AG04449 (cell line): ENCODE measurements at places on chromosomes 3 and 15.

DNA sequence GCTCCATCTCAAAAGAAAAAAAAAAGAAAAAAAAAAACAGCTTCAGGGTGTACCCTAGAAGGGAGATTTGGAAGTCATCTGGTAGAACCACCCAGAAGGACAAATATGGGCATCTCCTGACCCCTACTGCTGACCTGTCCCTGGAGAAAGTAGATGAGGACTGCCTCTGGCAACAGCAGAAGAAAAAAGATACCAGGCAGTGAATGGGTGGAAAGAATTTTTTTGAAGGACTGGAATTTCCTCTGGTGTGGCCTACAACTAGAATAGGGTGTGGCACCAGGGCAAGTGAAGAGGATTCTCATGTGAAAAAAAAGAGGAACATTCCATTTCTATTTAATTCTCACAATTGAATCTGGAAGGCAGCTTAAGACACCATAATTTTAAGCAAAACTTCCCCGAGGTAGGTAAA lies 3.1 kb downstream of the ANXA2 start:
- DNase-seq, result no peak

DNA sequence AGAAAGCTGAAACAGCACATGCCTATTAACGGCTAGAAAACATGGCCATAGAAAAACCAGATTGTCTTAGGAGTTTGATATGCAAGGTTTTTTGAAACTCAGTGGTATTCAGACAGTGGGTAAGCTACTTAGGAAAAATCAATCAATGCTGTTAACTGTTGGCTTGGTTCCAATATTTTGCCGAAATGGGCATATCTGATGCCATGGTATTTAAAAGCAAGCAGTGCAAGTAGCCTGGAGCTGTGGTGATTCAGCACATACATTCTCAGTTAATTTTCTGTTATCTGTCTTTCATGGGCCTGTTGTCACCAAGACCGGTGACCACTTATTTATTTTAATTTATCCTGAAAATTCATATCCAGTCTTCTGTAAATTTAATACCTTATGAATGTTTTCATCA lies 17.3 kb upstream of the SUCNR1 start:
- no peak for DNase-seq

DNA sequence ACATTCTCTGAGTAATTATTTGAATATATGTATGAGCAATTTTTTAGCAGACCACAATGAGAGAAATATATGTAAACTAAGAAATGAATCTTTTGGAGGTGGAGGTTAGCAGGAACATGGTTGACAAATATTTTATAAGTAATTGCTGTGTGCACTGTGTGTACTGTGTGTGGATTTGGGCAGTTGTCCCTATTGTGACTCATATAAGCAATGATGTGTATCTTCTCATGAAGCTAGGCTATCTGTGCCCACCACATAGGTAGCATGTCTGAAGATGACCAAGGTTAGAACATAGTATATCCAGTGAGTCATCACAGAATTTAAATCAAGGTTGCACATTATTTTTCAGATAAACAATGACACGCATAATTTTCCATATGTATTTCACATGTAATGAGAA lies 713.9 kb upstream of the GBE1 start:
- DNase-seq, result no peak

DNA sequence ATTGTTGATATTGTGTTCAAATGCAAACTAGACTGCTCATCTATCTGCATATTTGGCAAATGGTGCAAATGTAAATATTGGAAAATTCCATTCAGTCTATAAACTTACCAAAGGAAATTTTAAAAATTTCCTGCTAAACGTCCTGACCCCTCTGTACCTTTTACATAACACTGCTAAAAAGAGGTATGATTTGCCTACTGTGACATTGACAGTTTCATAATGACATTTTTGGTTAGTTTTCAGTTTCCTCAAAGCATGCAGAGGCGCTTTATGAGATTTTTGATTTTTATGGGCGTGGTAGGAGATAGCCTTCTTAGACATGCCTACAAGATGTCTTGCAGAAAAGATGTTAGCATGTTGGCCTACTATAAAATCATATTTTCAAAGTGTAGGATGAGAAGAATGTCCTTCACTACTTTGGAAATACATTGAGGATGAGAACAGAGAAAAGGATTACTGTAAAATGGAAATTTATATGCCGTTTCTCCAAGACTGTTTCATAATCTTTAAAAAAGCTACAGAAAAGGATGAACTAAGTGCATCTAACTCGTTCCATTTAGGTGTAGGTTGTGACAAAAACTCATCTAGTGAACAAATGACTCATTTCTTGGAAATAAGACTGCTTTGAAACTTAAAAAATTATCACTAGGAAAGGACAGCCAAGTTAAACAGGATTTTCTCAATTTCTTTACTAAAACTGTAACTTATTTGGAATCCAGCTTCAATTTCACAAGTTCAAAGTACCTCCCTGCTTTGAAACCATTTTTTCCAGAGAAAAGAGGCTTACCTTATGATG lies 14.5 kb upstream of the ISLR start:
- DNase-seq, result no peak

DNA sequence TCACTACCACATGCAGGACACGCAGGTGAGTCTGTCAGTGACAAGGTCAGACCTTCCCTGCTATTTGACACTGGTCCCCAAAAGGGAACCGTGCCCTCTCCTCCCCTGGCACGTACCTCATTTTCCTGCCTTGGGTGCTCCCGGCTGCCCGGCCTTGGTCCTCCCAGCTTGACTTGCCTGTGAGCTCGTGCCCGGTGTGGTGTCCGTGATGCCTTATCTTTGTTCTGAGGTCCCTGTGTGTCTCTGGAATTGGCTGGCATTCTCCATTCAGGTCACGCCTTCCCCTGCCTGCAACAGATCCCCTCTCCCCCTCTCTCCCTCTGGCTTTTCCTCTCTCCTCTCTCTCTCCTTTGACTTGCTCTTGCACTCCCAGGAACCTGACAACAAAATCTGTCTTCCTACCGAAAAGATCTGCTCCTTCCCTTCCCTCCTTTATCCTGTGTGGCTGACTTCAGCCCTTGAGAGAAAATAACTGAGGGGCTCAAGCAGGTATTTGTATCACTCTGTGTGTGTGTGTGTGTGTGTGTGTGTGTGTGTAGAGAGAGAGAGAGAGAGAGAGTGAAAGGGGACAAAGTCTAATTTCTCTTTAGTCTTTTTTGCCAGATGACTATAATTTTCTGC lies at the start of gene MASP1:
Gene MASP1, minus strand, starts transcription at position 226 of the 621 bp plus-strand sequence. Its CDS starts 105 bp downstream, at position 121.
- DNase-seq, result no peak

DNA sequence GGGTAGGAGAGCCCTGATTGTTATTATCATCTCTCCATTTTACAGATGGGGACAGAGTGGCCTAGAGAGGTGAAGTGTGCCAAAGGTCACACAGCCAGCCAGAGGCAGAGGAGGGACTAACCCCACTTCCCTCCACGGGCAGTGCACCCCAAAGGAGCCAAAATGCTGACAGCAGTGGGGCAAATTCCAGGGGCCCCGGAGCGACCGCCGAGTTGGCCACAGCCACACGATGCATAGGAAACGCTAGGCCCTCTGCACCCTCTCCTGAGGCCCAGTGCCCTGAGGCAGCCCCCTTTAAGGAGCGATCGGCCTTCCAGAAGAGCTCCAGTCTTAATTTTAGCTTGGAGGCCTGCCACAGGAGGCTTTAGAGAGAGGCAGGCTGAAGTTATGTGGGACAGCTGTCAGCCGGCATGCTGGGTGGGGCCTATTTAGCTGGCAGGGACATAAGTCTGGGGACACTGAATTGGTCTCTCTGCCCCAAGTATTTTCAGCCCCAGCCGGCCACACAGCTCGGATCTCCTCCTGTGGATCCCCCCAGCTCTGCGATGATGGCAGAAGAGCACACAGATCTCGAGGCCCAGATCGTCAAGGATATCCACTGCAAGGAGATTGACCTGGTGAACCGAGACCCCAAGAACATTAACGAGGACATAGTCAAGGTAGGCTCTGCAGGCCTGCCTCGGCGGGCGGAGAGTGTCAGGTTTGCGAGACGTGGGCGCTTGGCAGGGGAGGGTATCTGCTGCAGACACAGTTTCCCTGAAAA lies at the start of gene CAV3:
Gene CAV3, plus strand, starts transcription at position 471 of the 763 bp plus-strand sequence. Its CDS starts 75 bp downstream, at position 546.
- no peak for DNase-seq

DNA sequence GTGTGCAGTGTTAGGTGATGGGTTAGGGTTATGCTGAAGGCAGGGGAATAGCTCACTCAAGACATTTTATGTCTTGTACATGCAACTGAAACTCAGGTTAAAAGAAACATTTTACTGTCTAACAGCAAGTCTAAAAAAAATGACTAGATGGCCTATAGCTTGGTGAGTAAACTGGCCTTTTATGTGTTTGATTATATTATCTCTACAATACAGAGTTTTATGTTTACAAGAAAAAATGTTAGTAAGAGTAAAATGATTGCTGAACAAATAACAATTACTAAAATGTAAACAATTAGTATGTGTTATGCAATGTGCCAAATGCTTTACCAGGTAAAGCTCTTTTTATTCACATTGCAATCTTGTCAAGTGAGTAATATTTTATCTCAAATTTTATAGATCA lies 1039.6 kb downstream of the ROBO2 start:
- DNase-seq, result no peak
